ENCODE measurements at places on chromosomes 2 and 18.

- no peak for DNase-seq
These were observed 102.5 kb downstream of the PKP4 start for GRCh38 chr2:158559252-158559651.

DNA sequence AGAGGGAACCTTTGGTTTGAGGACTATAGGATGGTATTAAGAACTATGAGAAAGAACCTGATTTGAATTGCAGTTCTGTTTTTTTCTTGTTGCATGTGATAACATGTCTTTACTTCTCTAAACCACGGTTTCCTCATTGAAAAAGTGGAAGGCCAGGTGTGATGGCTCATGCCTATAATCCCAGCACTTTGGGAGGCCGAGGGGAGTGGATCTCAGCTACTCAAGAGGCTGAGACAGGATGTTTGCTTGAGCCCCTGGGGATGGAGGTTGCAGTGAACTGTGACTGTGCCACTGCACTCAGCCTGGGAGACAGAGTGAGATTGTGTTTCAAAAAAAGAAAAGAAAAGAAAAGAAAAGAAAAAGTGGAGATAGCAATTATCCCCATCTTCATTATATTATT is 32.3 kb downstream of the SCN9A start:
- no peak for DNase-seq

DNA sequence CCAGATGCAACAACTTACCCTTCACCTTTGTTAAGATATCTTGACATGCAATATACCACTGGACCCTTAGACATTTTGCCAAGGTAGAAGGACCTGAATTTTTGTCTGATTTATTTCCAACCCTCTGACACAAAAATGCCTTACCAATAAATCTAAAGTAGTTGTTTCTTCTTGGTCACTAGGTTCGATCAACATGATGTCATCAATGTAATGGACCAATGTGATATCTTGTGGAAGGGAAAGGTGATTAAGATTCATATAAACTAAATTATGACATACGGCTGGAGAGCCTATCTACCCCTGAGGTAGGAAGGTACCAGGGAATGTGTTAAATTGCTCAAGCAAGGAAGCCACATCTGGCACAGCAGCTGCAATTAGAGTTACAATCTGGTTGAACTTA is 67.7 kb upstream of the SERPINE2 start:
- DNase-seq = no peak

GRCh38 chr2:202965810-202966460 is 48.7 kb upstream of the NBEAL1 start:
- no peak for DNase-seq

DNA sequence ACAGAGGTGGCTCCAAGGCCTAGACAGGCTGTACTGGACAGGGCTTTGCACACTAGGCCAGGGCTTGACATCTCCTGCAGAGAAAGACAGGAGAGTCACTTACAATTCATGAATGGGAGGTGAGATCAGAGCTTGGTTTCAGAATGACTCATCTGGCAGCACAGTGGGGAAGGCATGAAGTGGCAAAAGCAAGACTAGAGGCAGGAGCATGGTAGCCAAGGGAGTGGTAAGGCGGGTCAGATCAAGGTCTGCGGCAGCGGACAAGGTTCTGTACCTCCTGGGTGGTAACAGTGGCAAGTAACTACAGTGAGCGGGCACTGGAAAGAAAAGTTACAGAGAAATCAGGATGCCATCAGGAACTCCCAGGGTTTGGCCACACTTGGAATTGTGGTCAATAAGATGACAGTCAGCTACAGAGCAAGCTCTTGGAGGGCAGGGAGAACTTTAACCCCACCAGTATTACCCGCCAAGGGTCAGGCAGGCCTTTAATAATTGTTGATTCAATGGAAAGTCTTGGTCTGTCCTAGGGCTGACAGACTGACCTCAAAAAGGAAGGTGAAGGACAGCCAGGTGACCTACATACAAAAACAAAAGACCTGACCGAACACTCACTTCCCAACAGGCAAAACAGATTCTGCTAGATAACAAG is 5.7 kb downstream of the MCFD2 start:
- DNase-seq = no peak

GRCh38 chr2:54979321-54980044 is 70.8 kb downstream of the RTN4 start:
- DNase-seq = no peak

- no peak for DNase-seq
These were observed 90.9 kb upstream of the UBXN4 start for GRCh38 chr2:135650721-135651120.

GRCh38 chr18:392928-393573 is 107.5 kb downstream of the COLEC12 start:
- DNase-seq = no peak

DNA sequence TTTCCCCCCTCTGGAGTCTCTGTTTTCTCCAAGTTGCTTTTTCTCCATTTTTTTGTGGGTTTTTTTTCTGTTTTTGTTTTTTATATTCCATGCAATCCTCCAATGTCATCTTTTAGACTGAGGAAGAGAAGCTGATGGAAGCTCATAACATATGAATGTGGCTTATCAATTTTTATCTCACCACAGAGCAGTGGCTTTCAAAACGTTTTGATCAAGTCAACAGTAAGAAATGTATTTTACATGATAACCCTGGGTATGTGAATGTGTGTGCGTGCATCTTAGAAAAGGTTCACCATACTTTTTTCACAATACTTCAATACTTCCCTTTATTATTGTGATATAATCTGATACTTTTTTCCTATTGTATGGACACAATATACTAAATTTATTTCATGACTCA is 64.6 kb upstream of the CDCA7 start:
- DNase-seq = no peak
